Stimulated activated CD8-positive, alpha-beta memory T cell treated with anti-CD3 and anti-CD28 coated beads, Interleukin-2, amount 100 ng/mL, for 1 hour (primary cell): ENCODE measurements at places on chromosomes 1 and 21.

GRCh38 chr1:55234016-55234415, 18.9 kb upstream of the USP24 start:
- no peak for DNase-seq

- DNase-seq, result no peak
Observed at GRCh38 chr1:111705841-111706240, 33.4 kb downstream of the INKA2 start.

DNA sequence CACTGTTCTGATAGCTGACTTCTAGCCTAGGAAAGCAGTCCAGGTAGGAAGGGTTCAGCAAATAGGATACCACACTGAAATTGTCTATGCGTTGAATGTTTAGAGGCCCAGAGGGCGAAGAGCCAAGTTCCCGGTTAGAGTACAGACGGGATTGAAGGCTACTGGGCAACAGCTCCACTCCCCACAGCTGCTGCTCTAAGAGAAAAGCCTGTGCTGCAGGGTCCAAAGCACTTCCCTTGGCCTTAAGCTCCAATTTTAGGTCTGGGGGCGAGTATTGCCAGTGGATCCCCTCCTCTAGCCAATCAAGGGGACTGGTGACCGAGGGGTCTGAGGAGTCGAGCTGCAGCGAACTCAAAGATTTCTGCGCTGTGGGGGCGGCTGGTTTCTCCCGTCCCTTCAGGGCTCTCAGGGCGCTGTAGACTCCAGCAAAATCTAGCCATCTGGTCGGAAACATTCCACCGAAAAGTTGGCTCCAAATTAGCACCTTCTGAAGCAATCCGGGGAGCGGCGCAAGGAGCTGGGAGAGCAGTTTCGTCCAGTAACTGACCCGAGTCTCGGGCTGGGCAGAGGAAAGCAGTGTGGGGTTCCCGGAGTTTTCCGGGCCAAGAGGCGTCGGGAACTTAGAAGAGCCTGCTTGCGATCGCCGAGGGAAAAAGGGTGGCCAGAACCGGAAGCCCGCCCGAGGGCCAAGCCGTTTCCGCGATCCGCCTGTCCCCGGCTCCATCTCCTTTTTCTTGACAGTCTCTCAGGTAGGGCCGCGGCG, 748 bp downstream of the PPP1R15B start:
- DNase-seq, result no peak

DNA sequence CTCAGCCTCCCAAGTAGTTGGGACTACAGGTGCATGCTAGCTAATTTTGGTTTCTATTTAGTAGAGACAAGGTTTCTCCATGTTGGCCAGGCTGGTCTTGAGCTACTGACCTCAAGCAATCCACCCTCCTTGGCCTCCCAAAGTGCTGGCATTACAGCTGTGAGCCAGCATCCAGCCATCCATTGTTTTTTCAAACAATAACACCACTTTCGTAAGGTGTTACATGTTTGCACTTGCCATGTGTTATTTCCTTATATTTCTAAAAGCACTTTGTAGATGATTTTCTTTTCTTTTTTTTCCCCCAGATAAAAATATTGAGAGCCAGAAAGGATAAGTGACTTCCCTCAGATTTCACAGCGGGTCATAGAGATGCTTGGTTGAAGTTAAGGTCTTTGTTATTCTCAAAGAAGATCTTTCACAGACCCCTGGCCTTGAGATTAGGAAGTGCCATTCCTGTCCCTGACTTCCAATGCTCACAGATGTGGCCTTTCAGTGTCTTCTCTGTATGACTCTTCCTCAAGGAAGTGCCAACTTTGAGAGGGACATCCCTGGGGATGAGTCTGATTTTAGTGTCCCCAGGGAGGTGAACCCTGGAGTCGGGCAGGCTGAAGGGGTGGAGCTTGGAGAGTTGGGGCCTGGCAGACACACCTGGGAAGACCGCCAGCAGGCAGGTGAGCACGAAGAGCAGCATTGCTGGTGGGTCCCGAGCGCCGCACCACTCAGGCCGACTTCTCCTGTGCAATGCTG, 6.3 kb downstream of the PIGR start:
- no peak for DNase-seq

- no peak for DNase-seq
Observed at GRCh38 chr1:192225703-192226102, 67.4 kb downstream of the RGS18 start.

- no peak for DNase-seq
Observed at GRCh38 chr21:36835383-36835795, 131.1 kb downstream of the HLCS start.

DNA sequence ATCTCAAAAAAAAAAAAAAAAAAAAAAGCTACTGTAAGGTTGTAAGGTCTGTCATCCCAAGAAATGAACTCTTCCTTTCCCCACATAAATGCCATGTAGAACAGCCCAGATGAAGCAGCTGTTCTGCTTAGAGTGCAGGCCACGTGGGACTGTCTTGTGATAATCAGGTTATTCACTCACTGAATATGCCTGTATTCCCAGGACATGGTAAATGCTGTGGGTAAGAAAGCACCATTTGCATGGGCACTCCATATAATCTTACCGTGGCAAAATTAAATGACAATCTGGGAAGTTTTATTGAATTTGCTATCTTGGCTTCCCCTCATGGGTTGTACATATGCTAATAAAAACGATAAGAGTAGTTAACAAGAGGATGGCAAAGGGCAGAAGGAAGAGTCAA, 13.8 kb downstream of the RGS5 start:
- no peak for DNase-seq

DNA sequence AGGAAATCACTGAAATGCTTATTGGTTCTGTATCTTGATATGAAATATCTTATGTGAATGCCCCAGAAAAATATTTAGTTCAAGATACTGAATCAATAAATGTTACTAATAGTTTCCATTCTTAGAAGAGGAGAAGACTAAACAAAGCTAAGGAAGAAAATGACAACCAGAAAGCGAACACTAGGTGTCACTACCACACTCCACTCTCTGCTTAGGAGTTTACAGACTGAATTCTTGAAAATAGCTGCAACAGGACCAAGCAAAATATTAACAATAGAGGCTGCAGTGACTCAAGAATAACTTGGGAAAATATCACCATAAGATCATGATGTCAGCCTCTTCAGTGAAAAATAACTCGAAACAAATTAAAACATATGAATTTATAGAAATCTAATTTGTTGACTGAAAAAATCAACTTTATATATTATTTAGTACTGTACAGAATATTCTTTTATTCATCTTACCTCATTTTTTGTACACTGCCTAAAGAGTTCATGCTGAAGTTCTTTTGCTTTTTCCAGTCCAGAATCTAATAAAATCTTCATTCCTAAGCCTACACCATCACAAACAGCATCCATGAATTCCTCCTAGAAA, 61.6 kb downstream of the KIF14 start:
- no peak for DNase-seq

GRCh38 chr1:236523704-236524141, at the start of gene LGALS8:
LGALS8 (plus strand) TSS chr1:236523982; CDS start chr1:236526071, 2,089 bp downstream.
- peak; percentile 67 for DNase-seq

DNA sequence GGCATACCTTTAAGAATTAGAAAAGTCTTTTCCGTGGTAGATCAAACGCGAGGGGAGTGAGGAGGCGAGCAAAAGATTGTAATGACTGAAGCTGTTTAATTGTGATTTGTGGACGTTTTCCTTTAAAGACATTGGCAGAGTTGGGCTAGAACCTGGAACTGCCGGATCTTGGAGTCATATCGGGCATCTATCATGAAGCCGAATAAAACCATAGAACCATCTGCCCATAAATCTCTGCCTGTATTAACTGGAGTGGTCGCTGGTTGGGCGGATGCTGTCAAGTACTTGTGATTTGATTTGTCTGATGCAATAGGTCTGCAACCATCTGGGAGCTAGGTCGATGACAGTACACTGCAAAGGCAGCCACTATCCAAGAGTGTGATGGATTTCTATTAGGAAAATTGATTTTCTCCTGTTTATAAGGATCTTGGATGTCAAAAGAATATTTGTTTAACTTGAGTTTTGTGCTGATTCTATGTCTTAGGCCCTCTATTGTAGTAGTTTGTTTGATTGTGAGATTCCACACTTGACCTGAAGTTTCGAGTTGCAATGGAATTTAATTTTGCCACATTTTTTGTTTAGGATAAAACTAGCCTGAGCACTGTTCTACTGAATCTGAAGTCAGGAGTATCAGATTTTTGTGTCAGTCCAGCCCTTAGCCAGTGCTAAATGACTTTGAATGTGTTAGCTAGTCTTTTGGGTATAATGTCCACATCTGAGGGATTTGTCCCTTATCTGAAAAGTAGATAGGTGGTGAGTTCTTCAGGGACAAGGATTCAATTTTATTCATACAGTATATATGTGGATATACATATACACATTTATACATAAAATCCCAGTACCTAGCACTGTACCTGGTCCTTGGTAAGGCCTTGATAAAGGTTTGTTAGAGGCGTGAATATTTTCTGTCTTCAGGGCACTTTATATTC, 1.2 kb downstream of the SARS1 start:
- DNase-seq, result no peak

GRCh38 chr1:55428944-55429931, 214.1 kb upstream of the USP24 start:
- DNase-seq, result no peak

DNA sequence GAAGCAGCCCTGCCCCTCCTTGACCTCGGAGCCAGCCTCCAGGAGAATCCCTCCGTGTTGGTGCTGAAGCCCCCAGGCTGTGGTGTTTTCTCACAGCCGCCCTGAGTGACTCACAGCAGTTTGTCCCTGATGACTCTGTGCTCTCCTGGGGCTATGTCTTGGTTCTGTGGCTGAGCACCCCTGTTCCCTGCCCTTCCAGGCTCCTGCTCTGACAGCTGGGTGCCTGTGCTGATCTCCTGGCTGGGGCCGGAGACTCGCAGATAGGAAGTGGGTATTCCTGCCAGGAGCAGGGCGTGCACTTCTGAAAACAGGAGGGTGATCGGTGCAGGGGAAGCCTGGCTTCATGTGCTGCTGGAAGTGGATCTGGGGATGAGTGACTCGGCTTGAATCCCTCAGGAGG, 34.5 kb downstream of the POFUT2 start:
- no peak for DNase-seq

- DNase-seq, result no peak
Observed at GRCh38 chr1:37631036-37631435, 3.7 kb downstream of the RSPO1 start.

DNA sequence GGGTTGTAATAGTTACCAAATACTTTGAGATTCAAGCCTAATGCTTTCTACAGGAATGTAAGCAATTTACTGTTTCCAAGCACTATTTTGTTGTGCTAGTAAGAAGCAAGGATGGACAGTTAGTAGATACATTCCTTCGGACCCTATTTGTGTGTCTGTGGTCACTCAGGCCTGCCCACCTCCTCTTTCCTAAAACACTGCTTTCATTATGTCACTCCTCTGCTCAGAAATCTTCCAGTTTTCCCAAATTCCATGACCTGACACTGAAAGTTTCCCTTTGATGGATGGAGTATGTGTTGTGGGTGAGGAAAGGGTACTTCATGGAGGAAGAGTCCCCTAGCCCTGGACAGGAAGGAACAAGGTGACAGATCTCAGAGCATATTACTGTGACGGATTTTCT, 141.1 kb downstream of the DISP1 start:
- no peak for DNase-seq

GRCh38 chr1:31837451-31838158, 21.8 kb upstream of the SPOCD1 start:
- no peak for DNase-seq

- no peak for DNase-seq
Observed at GRCh38 chr1:230858236-230858820, 10.0 kb downstream of the C1orf198 start.

DNA sequence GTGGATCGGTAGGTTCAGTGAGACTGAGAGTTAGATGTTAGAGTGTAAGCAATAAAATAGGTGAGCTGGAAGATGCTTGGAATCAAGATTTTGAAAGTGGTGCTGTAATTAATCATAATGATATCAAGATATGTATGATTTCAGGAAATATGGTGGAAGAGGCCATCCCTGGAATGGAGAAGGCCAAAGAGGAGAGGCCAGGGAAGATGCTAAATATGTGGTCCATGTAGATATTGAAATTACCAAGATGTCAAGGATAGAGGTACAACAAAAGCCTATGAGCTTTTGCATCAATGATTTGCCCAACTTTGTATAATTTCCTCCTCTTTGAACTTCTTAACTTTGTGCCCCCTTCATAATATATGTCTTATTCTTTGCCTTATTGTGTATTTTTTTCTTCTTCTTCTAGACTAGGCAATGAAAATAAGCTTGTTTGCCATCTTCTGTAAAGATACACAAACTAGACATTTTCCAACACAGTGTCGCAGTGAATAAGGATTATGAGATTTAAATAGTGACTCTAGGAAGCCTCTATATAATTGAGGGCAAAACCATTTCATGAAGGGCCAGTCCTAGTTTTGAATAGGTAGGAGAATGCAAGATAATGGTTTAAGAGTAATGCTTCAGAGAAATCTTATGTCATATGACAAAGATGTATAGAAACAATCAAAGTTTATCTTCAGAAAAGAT, 8.9 kb downstream of the PTGS2 start:
- DNase-seq, result no peak

DNA sequence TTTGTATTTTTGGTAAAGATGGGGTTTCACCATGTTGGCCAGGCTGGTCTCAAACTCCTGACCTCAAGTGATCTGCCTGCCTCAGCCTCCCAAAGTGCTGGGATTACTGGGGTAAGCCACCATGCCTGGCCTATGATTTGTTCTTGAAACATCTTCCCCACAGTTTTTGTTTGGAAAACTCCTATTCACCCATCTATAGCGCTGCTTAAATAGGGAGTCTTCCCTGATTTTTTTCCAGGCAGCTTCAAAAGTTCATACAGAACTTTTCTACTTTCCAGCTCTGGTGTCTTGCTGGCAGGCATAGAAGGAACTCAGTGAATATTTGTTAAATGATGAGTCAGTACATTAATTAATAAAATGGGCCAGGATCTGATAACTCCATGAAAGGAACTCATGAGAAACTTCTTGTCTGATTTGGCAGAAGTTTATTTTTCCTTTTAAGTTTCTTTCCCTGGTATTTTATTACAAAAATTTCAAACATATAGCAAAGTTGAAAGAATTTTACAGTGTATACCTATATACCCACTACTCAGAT, 33.0 kb upstream of the TTC22 start:
- no peak for DNase-seq
